ENCODE measurements at places on chromosomes 6 and 20. TPM values are rescaled to one million over a fixed set of nuclear protein-coding genes. Genes with fewer than 3 reads are reported as not detected.

DNA sequence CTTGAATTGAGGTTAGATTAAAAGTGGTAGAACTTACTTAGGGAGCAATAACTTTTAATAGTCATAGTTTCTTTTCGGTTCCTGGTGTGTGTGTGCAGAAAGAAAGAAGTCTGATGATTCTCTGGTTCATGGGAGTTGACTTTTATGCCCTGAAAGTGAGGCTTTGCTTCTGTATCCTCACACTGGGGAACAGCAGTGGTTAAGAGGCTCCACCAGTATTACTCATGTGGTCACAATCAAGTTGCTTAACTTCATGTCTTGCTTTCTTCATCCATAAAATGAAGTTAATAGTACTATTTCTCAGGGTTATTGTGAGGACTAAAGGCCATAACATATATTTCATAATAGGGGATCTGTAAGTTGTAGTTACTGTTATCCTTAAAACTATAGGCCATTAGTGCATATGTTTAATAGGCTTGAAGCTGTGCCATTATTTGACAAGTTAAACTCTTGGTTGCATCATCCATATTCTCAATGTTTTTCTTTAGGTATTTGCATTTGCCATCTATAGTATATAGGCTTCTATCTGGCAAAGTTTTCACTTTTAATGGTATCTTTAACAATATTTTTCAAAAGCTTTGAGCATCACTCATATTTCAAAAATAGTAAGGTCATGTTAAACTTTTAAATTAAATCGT is 262.4 kb downstream of the PLCB1 start:
- no peak for DNase-seq

DNA sequence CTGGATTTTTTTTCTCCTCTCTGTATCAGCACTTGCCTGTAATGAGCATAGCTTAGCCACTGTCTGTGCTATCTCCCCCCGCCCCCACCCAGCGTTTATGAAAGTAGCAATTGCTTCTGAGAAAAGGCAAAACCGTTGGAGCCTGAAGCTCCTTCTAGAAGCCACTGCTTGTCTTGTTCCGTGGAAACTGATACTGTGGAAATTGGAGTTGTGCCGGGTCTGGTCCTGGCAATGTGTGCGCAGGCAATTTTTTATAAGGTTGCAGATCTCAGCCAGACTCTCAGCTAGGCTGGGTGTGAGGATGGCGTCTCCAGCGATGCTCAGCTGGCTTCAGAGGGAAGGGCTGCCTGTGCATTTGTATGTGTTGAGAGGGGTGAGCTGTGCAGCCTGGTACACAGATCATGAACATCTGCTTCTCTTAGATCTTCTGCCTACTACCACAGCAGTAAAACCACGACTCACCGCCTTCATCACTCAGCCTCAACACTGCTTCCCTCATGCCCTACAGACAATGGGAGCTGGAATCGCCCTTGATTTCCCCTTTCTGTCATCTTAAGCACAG is 72.4 kb upstream of the GTSF1L start:
- peak; percentile 69 for DNase-seq

DNA sequence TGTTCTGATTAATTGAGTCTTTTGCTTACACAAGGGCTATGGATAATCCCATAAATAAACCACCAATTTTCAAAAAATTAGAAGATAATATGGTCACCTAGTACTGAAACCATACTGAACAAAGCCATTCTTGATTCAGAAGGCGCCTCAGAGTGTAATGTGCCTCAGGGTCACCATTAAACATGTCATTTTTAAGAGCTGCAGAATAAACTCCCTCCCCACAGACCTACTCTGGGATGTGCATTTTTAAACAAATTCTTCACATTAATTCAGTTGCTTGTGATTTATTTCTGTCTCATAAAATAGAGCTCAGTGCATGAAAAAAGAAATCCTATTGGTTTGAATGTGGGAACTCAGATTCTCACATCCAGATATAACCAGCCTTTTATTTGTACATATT is 202.1 kb upstream of the HEY2 start:
- no peak for DNase-seq

GRCh38 chr20:20327746-20328145 is 40.2 kb upstream of the INSM1 start:
- no peak for DNase-seq

- DNase-seq = no peak
Measured at GRCh38 chr6:2998998-2999617, 586 bp upstream of the NQO2 start.

DNA sequence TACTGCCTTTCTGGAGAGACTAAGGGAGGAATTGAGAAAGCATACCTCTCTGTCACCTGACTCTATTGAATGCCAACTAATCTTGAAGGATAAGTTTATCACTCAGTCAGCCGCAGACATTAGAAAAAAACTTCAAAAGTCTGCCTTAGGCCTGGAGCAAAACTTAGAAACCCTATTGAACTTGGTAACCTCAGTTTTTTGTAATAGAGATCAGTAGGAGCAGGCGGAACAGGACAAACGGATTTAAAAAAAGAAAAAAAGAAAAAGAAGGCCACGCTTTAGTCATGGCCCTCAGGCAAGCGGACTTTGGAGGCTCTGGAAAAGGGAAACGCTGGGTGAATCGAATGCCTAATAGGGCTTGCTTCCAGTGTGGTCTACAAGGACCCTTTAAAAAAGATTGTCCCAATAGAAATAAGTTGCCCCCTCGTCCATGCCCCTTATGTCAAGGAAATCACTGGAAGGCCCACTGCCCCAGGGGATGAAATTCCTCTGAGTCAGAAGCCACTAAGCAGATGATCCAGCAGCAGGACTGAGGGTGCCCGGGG is 43.1 kb upstream of the RNF182 start:
- no peak for DNase-seq

GRCh38 chr20:37523012-37523391 is 2.0 kb downstream of the NNAT start:
- no peak for DNase-seq

GRCh38 chr20:4060064-4060795 is 44.9 kb upstream of the RNF24 start:
- no peak for DNase-seq

Gene HDGFL1
- not detected for polyA plus RNA-seq

Gene DAAM2
- polyA plus RNA-seq = not detected

DNA sequence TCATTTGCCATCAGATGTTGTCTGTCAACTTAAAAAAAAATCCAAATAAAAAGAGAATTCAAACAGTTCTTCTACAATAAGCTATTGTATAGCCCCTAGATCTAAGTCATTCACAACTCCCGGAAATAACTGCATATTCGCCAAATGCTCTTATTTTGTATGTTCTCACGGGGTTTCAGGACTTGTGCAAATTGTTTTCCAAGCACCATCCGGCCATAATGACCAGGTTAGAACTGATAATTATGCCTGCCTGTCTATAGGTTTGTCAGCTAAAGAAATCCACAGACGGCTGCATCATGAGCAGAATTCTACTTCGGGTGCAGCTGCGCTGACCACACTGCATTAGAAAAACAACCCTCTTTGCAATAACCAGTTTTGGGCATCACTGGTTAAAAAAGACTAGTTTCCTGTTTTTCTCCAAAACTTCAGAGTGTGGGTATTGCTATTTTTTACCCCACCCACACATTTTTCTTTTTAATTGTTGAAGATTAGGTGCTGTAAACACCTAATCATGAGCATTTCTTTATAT is 87.7 kb downstream of the HIVEP2 start:
- DNase-seq = peak; percentile 37

- DNase-seq = no peak
Measured at GRCh38 chr6:136846046-136846445, 23.7 kb downstream of the PEX7 start.

- no peak for DNase-seq
Measured at GRCh38 chr6:155519176-155519738, 63.6 kb upstream of the NOX3 start.

GRCh38 chr6:26543953-26544352 is 5.8 kb downstream of the HMGN4 start:
- peak; percentile 25 for DNase-seq

Gene ZMYND8
- 10.4 TPM for polyA plus RNA-seq

- DNase-seq = no peak
Measured at GRCh38 chr20:35669681-35670080, 5.0 kb upstream of the CPNE1 start.

Gene CST4
- polyA plus RNA-seq = not detected

Gene SFT2D1
- polyA plus RNA-seq = 109 TPM

Gene HSPA12B
- 0.09 TPM for polyA plus RNA-seq

Gene SLC24A3
- polyA plus RNA-seq = not detected

DNA sequence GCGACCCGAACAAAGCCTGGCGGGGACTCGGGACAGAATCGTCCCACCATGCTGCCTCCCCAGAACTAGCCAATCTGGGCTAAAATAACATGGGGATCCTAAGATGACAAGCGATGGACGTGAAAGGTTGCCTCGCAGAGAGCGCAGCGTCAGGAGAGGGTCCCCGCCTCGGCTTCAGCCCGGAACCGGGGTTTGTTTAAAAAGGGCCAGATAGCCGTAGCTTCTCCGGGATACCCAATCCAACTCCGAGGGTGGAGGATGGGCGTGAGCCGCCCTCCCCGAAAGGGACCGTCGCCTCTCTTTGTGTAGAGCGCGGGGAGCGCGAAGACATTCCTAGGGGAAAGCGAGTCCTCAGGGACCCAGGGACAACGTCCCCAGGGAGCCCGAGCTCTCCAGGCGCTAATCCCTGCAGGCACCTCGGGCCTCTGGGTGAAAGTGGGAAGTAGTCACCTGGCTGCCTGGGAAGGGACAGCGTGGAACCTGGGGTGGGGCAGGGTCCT is 643 bp downstream of the CD24 start:
- DNase-seq = peak; percentile 8

Data from CD4-positive, CD25-positive, alpha-beta regulatory T cell (primary cell).